ENCODE measurements at places on chromosomes 11 and 22. TPM values are rescaled to one million over a fixed set of nuclear protein-coding genes. Genes with fewer than 3 reads are reported as not detected.

Gene HPS5
- total RNA-seq: 16.0 TPM

Gene CPT1A
- total RNA-seq: 15.8 TPM

Gene APOL5
- total RNA-seq: not detected

Gene ANGPTL5
- not detected for total RNA-seq

Gene ZC3H7B
- 60.9 TPM for total RNA-seq

Gene TXNRD2
- 19.4 TPM for total RNA-seq

Gene MB
- total RNA-seq: not detected

Gene ROBO4
- total RNA-seq: not detected

Gene GSTT2
- not detected for total RNA-seq

Gene ARHGAP32
- 4.2 TPM for total RNA-seq

Gene RFPL2
- not detected for total RNA-seq

DNA sequence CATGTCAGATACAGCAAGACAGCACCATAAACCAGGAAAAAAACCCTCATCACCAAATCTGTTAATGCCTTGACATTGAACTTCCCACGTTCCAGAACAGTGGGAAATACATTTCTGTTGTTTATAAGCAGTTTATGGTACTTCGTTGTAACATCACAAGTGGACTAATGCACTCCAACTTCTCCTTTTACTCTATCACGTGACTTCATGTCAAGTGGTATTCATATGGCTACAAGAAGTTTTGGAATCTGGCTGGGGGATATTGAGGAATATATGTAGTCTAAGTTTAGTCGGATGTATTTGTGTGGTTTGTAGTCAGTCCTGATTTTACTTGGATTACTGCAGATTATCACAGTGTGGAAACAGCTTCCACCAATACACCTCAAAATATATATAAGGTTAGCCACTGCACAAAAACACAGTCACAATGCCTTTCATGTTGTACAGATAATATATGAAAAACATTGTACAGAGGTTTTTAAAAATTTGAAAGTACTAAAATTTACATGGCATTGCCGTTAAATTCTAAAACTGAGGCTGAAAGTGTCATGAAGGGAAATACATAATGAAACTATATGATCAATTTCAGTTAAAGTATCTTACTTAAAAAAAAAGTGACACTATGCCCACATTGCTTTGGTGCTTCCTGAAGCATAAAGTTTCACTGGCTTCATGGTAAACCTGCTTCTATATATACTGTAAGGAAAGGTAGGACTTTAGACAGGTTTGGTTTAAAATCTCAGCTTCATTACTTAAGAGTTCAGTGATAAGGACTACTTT lies 134.1 kb downstream of the CASP12 start:
- no peak for DNase-seq

- no peak for DNase-seq
Observed at GRCh38 chr11:87739766-87740165, 435.5 kb downstream of the RAB38 start.

GRCh38 chr11:46315033-46315738 lies 32.1 kb upstream of the DGKZ start:
- peak; percentile 75 for DNase-seq

DNA sequence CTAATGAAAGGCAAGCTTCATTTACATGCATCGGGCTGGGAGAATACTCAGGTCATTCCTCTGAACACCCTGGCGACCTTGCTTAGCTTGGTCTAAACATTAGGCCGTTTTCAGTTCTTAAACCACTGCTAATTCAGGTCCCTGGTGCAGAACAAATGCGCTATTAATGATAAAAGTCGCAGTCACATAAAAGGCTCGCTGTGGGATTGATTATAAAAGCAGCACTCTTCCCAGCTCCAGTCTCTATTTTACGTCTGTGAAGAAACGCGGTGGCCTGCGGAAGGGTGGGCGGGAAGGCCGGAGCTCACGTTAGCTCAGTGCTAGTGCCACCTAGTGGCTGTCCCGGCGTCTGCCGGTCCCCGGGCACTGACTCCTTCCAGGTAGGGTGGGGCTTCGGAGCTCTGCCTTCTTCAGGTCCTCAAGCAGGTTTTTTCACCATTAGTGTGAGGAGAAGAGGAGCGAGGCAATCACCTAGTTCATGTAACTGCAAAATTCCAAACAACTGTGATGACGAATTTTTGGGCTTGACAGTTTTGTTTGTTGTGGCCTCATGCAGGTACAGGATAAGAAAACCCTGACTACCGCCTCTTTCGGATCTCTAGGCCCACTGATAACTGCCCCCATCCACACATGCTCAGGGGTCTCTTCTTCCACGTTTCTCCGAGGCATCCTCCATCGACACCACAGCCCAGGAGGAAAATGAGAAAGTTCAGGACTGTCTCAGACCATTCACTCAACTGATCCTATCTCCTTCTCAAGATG lies 66.5 kb upstream of the CLMP start:
- DNase-seq: peak; percentile 55

GRCh38 chr22:49853981-49854831 lies 562 bp downstream of the ZBED4 start:
- no peak for DNase-seq

DNA sequence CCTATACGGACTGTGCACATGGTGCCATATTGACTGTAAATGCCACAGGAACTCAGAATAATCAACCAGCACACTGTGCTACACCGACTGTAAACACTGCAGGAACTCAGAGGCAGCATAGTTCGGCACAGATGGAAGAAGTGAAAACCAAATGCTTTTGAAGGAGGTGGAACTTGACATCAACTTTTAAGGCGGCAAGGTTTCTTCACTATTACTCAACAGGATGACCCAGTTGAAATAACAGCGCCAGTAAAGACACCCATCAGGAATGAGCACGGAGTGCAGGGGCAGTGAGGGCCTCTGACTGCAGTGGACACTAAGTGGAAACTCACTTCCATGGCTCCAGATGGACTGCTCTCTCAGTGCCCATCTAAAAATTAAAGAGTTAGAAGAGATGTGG lies 15.7 kb downstream of the TESMIN start:
- DNase-seq: no peak

DNA sequence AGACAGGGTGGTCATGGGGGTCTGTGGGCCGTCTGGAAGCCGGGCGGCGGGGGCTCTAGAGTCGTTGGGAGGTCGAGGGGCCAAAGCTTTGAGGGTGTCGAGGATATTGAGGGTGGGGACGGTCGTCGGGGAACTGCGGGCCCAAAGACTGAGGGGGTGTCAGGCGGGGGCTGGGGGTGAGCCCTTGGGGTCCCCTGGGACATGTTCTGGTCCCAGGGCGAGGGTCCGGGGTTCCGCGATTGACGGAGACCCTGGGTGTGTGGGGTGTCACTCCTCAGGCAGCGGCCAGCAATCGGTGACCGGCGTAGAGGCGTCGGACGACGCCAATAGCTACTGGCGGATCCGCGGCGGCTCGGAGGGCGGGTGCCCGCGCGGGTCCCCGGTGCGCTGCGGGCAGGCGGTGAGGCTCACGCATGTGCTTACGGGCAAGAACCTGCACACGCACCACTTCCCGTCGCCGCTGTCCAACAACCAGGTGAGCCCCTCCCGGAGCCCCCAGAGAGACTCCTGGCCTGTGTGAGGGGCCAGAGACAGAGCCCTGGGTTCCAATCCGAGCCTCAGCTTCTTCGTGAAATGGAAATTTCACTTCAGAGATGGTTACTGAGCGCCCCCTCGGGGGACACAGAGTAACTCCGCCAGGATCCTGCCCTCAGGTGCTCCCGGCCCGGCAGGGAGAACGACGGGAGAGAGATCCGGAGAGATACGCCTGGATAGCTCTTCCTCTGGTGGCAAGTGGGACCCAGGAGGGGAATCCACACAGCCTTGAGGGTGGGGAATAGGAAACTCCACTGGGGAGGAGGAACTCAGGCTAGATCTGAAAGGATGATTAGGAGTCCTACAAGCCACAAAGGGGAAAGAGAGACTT lies 714 bp downstream of the SDF2L1 start:
- peak; percentile 56 for DNase-seq

GRCh38 chr11:68987211-68987610 lies 6.4 kb upstream of the MRGPRD start:
- no peak for DNase-seq

- no peak for DNase-seq
Observed at GRCh38 chr22:43246188-43246587, 59.3 kb upstream of the TTLL12 start.

- no peak for DNase-seq
Observed at GRCh38 chr11:93654226-93654625, 7.3 kb upstream of the CEP295 start.

DNA sequence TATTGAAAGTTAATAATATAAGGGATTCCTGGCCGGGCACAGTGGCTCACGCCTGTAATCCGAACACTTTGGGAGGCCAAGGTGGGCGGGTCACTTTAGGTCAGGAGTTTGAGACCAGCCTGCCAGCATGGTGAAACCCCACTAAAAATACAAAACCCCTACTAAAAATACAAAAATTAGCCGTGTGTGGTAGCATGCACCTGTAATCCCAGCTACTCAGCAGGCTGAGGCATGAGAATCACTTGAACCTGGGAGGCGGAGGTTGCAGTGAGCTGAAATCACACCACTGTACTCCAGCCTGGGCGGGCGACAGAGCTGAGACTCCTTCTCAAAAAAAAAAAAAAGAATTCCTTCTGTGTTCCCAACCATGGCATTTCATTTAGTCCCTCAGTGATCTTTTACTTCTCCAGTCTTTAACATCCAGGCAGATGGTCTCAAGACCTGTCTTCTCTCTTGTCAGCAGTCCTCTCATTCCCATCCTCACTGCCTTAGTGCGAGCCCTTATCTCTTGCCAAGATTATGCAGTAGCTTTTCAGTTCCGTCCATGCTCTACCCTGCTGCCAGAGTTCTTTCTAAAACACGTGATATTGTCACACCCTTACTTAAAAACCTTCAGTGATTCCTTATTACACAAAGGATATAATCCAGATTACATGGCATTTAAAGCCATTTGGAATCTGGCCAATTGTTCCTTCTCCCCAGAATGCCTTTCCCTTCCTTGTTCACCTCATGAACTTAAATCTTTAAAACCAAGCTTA lies 17.9 kb downstream of the RTN3 start:
- DNase-seq: no peak

DNA sequence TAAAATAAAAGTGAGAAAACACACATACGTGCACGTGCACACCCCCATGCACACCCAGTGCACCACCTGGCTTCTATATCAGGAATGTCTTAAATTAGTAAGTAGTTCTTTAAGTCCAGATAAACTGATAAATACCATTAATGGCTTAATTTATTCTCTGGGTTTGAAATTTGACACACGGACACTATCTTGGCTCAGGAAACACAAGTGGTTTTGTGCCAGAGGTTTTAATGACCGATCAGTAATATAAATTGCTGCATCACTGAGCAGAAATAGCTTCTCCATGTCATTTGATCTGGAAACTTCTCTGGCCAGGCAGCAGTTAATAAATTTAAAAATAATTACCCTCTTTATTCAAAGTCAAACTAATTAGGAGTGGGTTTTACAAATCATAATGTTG lies 101.5 kb upstream of the NNMT start:
- no peak for DNase-seq

DNA sequence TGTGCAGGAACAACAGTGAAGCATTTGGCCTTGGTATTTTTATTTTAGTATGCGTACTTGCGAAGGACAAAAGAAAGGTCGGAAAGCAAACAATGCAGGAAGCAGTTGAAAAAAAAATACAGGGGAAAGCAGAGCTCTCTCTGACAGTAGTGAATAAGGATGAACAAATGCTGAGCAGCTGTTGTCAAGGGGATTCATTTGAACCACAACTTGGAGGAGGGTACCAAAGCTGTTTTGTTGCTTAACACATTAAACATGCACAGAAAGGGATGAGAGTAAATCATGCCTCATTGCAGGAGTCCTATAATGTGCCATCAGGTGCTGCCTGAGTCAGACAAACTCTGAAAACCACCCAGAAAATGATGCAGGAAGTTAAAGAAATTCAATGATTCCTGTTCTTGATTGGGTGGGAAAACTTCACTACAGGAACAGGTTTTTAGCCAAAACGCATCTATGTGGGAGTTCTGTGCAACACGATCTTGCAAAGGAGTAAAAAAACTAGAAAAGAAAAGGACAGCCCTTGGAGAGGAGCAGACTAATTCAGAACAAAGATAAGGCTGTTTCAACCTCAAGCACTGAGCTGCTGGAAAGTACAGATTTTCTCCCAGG lies 2113.5 kb downstream of the LRRC4C start:
- DNase-seq: no peak

DNA sequence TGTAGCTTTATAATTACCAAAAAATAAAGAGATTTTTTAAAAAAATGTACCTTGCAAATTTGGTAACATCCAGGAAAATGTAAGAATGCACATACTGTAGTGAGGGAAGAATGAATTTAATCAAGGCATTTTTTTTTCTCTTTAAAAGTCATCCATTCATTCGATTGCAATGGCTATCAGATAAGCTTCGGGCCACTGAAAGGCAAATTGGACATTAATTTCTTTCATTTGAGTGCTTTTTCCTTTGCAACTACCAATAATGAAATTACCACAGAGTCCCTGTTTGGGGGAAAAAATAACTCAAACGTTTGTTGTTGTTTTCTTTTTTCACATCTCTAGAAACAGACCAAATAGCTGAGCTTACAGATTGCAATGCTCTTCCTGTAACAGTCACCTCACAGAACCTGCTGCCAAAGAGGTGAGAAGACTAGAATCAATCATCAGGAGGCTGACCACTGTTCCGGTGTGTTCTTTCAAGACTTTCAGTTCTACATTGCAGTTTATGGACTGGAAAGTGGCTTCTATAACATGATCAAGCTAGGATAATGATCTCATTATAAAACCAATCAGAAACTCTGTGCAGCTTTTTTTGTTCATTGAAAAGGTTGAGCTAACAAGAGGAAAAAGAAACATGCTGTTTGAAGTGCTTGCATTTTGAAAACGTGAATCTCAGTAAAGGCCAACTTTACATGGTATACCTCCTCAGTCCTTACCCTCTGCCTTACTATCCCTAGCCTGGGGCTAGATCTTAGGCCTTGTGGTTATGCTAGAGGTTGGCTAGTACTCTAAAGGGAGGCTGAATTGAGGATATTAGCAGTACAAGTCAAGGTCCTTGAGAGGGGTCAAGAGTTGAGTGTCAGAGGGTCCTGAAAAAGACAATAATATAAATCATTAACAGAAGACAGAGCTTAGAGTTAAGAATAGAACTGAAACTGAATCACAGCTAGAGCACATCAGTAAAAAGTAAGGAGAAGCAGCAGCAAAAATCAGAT lies 1276.1 kb downstream of the LRRC4C start:
- DNase-seq: no peak

DNA sequence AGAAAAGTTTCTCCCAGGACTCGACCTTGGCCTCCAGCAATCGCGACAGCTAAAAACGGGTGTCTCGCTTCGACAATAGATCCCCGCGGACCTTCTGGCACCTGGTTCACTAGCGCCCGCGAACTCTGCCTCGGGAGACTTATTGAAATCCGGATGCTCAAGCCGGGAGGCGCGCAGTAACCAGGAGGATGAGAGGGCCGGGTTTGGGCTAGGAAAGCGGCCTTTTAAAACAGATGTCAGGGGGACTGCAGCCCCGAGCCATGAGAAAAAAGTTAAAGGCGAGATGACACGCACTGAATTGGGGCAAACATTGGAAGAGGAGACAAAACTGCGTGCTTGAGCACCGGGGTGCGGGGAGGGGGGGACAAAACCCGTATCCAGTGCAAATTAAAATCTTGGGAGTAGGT lies 637 bp upstream of the ZBTB16 start:
- no peak for DNase-seq

DNA sequence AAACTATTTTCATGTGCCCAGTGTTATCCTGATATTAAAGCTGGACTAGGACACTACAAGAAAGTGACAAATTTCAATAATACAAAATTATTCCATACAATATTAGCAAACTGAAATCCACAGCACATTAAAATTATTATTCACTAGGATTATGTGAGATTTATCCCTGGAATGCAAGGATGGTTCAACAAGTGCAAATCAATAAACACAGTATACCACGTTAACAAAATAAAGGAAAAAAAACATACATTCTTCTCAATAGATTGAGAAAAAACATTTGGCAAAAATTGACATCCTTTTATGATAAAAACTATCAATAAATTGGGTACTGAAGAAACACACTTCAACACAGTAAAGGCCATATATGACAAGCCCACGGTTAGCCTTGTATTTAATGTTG lies 1758.2 kb upstream of the RAG2 start:
- DNase-seq: no peak
